ENCODE measurements at places on chromosomes 4 and X.

DNA sequence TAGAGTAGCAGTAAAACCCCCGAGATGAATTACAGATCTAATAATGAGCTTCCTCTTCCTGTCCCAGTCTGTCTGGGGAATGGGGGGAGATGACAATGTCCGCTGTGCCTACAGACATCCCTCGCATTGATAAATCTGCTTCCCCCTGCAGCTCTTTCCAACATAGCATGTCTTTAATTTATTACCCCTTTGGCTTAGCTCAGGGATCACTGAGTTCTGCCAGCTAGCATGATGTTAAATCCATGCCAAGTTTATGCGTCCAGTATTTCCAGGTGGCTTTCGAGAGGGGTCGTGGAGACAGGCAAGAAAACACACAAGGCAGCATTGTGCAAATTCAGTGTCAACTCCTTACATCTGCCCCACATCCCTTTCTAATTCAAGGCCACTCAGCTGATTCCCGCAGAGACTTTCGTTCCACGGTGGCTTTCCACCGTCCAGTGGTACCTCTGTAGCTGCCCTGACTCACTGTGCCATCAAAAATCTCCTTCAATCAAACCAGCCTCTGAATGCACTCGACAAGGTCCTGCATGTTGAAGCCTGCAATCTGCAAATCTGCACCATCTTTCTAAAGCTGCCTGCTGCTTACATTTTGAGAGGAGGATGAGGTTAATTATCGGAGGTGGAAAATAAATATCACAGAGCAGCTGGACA lies 75.1 kb downstream of the MXRA5 start:
- no peak for DNase-seq

DNA sequence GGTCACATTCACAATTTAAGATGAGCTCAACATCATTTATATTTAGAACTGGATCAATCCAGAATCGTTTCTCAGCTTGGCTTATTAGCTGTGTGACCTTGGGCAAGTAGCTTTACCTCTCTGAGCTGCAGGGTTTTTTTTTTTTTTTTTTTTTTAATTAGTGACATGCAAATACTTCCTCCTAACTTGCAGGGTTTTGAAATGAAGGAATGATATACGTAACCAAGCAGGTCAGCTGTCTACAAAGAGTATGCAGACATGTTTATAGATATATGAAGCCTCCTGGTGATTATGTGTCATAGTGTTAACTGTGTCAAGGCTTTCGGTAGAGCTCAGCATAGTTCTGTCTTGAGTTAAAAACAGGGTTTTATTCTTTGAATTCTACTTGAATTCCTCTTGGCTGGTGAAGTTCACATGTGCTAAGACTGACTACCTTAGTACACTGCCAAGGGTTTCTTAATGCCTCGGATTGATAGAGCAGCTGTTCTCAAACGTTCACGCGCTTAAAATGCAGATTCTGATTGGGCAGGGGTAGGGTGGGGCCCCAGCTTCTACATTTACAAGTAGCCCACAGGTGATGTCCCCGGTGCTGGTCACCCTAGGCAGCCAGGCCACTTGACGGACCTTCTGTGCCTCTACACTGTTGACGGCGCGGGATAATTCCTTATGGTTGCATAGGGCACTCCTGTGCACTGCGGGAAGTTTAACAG lies 654 bp upstream of the STS start:
- DNase-seq: no peak

- DNase-seq: no peak
These were observed 79.2 kb downstream of the USP9X start for GRCh38 chrX:41164449-41164848.

- no peak for DNase-seq
These were observed 78.9 kb upstream of the PSAPL1 start for GRCh38 chr4:7513671-7514070.

GRCh38 chr4:183223053-183223452 lies 97.0 kb downstream of the CLDN22 start:
- DNase-seq: no peak

- peak; percentile 69 for DNase-seq
These were observed 97.4 kb downstream of the PHKA2 start for GRCh38 chrX:18886344-18887161.

DNA sequence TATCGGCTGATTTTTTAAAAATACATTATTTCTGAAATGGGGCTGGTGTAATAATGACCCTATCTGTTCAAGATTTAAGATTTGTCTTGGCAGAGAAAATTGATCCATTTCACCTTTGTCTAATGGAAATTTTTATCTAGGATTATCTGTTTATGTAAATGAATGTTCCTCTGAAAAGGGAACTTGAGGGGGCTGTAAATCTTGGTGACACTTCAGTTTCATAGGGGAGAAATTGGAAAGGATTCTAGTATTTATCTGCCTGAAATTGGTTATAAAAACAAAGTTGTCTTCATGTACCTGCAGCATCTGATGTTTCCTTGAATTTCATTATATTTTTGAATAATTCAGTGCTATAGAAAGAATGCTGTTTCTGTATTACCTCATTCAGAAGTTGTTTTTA lies 48.4 kb upstream of the PAQR3 start:
- DNase-seq: no peak

DNA sequence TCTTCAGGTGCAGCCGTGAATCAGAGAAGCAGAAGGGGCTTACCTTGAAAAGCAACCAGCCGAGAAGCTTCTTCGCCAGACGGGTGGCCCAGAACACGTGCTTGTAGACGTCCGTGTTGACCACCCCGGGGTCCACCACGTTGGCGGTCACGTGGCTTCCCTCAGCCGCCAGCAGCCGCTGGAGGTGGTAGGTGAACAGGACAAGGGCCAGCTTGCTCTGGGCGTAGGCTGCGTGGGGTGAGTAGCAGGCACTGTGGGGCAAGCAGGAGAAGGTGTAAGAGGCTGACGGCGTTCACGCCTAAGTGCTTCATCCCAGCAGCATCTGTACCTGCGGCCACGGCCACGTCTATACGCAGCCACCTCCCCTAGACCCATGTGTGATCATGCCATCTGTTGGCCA lies 257.8 kb downstream of the DHRSX start:
- DNase-seq: no peak

GRCh38 chr4:25043548-25043947 lies 12.8 kb upstream of the LGI2 start:
- DNase-seq: no peak

DNA sequence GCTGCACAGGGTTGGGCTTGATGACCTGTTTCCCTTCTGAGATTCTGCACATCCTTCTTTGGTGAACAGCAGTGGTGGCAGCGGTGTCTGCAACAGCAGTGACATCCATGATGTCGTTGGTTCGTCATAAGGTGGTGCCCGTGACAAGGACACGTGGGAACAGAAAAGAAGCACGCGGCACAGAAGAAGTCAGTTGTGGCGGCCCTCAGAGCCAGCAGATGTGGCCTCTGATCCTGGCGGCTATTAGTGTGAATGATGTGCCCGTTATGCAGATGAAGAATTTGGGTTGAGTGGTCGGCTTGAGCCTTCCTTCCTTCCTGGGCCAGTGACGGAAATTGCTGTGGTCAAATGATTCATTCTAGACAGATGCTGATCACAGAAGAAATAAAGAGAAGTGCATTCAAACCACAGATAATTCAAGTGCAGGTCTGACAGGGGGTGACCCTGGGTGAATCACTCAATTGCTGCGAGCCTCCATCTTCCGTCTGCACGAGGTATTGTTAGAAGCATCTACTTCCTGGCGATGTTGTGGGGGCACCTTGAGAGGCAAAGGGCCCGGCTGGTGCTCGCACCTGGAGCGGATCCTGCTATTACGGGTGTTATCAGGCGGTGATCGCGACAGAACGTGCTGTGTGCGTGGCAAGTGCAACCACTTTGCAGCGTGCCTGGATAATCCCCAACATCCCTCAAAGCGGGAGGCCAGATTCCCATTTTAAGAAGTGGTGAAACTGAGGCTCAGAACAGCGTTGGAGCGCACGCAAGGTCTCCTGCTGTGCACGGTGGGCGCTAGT lies 215.2 kb upstream of the PSAPL1 start:
- no peak for DNase-seq

GRCh38 chr4:109702950-109703663 lies at the start of gene CASP6:
TSS of gene CASP6 (minus strand) at chr4:109703445. CDS start at chr4:109703395, 50 bp downstream.
- DNase-seq: peak; percentile 91

DNA sequence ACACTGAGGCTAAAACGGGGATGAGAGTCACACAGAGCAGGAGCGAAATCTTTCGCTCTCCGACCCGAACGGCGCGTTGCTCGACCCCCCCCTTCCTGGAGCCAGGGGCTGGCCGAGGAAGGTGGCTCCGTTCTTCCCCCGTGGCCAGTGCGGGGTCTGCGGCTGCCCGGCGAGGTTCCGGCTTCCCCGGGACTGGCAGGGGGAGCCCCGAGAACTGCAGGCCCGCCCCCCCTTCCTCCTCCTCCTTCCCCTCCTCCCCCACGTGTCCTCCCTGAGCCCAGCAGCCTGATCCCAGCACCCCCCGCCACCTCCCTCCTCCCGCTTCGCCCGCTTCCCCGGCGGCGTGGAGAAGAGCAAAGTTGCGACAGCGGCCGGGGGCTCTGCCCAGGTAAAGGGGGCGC lies 2.4 kb upstream of the BCORL1 start:
- peak; percentile 48 for DNase-seq

- peak; percentile 53 for DNase-seq
These were observed 68.3 kb downstream of the CRMP1 start for GRCh38 chr4:5824635-5825034.

- no peak for DNase-seq
These were observed 74.4 kb upstream of the DYNLT3 start for GRCh38 chrX:37921758-37922157.

GRCh38 chr4:8276358-8277240 lies 7.0 kb downstream of the HTRA3 start:
- no peak for DNase-seq
